Adrenal gland (tissue), 19 donors: ENCODE measurements at places on chromosomes 2 and 18.

DNA sequence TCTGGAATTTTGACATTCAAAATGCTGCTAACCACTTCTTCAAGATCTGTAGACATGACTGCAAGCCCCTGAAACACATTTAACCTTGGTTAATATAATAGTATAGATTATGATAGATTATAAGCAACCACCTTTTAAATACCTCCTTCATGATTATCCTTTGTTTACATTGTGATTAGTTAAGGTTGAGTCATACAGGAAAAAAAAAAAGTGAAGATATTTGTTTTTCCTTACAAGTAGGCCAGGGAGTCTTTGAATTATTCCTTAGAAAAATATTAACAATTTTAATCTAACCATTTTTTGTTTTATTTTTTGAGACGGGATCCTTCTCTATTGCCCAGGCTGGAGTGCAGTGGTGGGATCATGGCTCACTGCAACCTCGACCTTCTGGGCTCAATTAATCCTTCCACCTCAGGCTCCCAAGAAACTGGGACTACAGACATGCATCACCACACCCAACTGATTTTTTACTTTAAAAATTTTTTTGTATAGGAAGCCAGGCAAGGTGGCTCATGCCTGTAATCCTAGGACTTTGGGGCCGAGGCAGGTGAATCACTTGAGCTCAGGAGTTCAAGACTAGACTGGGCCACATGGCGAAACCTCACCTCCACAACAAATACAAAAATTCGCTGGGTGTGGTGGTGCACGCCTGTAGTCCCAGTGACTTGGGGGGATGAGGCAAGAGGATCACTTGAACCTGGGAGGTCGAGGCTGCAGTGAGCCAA lies 99.4 kb downstream of the SLC39A10 start:
- DNase-seq: no peak

GRCh38 chr18:8800876-8801262 lies 95.5 kb downstream of the MTCL1 start:
- no peak for DNase-seq

DNA sequence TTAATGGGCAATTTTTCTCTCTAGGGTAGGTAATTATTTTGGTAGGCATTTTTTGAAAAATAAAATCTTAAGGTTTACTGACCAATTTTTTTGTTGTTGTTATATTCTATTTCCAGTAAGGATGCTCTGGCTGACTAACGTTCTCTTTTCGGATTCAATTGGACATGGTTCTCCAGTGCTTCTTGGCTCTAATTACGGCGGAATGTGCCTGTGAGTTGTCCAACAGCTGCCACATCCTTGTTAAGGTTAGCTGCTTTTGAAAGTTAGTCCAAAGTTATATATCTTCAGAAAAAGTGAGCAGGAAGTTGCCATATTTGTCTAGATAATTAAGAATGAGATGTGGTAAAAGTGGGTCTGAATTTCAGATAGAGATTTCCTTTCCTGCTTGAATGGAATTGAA lies 45.8 kb upstream of the SMIM21 start:
- DNase-seq: no peak

GRCh38 chr2:88452980-88453582 lies 588 bp upstream of the FOXI3 start:
- no peak for DNase-seq

DNA sequence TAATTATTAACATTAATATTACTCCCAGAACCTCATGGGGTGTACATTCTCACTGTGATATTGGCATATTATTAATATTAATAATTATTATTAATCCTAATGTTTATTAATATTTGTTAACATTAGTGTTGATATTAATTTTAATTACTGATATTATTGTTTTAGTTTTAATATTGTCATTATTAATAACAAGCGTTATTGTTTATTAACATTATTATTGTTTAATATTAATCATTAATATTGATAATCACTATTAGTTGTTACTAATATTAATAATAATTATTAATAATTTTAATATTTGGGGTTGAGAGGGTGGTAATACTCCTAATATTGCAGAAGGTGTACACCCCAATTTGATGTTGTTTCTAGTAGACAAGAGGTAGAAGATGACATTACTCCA lies 193.1 kb upstream of the XIRP2 start:
- DNase-seq: no peak

DNA sequence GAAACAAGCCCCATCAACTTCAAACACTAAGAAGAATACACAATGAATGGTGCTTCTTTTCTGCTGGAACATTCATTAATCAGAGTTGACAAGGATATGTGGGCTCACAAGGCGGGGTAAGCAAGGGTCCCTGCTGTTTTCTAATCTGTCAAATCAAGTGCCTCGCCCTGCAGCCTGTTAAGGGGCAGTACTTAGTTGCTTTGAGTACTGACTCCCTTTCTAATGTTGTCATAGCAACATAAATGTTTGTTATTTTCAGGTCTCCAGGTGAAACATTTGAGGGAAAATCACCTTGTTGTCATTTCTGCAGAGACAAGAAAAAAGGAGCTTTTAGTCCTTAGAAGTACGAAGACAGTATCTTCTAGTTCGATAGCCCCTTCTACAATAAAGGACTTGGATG lies 284.7 kb upstream of the PKDCC start:
- DNase-seq: no peak

GRCh38 chr2:179701524-179702110 lies 159.8 kb downstream of the ZNF385B start:
- no peak for DNase-seq

DNA sequence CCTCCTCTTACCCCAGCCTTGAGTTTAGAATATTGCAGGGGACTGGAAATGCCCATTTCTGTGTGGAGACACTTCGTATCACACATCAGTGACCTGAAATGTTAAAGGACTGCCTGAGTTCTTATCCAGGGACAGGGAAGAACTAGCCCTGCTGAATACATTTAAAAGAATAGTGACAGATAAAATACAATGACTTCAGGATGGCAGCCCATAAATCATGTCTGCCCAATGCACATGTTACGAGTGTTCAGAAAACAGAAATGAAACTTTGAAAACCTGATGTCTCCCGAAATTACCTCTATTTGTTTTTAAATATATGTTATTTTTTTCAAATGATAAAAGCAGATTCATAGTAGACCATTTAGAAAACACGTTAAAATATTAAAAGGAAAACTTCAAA lies 22.3 kb upstream of the RAB12 start:
- no peak for DNase-seq

DNA sequence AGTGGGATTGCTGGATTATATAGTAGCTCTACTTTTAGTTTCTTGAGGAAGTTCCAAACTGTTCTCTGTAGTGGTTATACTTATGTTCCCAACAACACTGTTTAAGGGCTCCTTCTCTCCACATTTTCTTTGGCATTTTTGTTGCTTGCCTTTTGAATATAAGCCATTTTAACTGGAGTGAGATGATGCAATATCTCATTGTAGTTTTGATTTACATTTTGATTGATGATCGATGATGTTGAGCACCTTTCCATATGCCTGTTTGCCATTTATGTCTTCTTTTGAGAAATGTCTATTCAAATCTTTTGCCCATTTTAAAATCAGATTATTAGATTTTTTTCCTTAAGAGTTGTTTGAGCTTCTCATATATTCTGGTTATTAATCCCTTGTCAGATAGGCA lies 243.3 kb downstream of the PTGR3 start:
- no peak for DNase-seq

DNA sequence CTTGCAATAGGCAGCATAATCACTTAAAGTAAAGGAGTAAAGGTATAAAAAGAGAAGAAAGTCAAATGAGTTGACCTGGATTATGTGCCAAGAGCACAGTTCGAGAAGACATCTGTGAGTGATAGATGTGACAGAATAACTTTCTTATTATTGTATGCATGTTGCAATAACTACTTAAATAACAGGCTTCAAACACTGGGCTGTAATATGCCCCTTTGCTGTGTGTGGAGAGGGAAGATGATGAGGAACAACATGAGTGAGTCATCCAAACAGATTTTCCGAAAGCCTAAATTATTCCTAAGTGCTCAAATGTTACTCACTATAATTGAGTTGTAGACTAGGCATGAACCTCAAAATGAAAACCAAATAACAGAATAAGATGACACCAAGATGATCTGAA lies 328.1 kb downstream of the EXOC6B start:
- DNase-seq: no peak

DNA sequence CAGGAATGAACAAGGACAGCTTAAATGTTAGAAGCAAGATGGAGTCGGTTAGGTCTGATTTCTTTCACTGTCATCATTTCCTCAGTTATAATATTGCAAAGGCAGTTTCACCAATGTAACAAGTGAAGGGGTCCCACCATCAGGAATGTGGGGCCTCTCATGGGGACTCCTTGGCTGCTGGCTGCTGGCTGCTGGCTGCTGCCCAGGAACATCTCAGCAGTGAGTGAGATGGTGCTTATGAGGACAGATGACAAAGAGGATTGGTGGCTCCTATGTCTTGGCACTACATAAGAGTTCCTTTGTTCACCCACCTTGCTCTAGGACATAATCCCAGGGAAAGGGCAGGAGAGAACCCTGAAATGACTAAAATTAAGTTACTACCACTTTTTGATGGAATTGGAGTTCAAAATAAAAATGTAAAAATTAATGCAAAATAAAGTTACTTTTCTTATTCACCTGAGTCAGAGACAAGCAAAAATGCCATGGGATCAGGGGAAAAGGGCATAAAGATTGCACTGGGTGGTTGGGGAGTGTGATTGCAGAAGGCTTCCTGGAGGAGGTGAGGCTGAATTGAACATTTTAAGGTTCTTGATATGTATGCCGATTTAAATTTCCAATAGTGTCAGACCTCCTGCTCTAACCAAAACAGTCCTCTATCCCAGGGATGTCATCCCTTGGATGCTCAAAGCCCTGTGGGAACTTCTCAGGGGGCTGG lies 23.4 kb downstream of the TMEM177 start:
- DNase-seq: no peak

DNA sequence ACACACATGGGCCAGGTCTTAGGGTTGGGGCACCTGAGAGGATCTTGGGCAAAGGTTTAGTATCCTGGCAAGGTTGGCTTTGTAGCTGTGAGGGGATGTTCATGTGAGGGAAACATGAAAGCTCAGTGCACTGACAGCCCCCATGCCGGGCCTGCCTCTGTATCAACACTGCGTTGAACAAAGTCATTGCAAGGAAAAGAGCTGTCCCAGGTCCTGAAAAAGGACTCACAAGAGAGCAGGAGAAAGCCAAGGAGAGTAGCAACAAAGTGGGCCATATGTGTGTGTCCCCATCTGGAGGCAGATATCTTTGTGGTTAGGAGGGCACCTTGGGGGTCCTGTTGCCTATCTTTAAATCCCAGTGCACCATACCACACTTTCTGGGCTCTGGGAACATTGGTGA lies 237.8 kb upstream of the THSD7B start:
- DNase-seq: no peak

DNA sequence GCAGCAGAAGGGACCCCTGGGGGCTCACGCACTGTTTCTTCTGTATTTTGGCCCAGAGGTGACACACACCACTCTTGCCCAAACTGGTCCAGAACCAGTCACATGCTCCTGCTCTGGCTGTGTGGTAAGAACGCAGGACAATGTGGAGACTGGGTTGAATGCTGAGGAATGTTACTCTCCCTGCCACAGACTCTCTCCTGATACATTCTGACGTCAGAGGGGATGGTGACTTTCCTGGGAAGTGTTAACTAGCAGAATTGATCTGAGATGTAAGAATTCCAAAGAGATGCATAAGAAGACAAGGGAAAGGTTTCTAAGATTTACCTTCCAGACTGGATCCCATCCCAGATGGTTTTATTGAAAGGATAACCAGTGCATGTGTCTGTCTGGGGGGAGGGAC lies 100.8 kb downstream of the ASB1 start:
- DNase-seq: no peak

DNA sequence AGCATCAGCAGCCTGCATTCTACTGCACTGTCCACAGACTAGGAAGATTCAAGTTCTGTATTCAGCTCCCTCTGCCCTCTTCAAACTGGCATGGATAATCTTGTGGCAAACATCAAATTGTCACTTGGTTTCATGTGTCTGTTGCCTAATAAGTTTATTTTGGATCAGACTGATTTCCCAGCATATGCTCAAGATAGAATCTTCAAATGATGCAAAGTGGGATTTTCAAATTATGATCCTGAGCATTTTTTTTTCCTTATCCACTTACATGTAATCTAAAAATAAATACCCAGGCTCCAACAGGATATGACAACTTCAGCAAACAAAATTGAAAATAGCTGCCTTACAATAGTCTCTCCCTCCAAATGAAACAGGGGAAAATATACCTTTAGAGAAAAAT lies 160.9 kb upstream of the VRK2 start:
- no peak for DNase-seq

- no peak for DNase-seq
Observed at GRCh38 chr18:57834616-57835015, 31.5 kb upstream of the ATP8B1 start.

- no peak for DNase-seq
Observed at GRCh38 chr2:184067502-184067901, 530.8 kb upstream of the ZNF804A start.

DNA sequence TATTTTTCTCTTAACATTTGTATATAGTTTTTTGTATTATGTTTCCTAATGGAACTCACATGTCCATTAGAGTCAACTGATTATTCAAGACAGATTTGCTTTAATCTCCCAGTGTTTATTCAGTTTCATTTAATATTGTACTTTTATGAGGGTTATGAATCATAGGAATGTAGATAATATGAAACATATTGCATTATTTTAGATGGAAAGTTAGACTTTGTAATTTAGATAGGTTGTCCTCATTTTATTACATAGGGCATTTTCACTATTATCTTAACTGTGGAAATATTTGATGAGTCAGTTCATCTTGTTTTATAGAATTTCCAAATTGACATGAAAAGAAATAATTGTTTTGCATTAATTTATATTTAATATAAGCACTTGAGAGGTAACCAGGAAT lies 240.8 kb downstream of the PLCL1 start:
- DNase-seq: no peak

GRCh38 chr2:212987492-212987891 lies 163.9 kb downstream of the IKZF2 start:
- DNase-seq: no peak
